ENCODE measurements at places on chromosomes 6 and 20.

DNA sequence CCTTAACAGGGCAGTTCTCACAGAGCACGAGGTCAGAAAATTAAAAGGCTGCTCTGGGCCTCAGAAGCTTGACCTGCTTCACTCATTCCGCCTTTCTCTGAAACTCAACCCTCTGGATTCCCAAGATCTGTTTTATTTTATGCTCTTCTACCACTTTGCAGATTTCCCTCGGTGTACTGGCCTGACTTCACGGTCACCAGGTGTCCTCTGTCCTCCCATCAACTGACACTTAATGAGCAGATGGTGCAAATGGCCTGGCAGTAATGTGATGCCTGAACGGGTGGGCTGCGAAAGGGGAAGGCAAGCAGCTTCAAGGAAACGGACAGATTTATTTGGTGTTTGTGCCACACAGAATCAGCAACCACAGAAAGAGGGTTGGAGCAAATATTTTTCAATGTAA is 169.7 kb upstream of the TFAP2D start:
- DNase-seq = no peak

DNA sequence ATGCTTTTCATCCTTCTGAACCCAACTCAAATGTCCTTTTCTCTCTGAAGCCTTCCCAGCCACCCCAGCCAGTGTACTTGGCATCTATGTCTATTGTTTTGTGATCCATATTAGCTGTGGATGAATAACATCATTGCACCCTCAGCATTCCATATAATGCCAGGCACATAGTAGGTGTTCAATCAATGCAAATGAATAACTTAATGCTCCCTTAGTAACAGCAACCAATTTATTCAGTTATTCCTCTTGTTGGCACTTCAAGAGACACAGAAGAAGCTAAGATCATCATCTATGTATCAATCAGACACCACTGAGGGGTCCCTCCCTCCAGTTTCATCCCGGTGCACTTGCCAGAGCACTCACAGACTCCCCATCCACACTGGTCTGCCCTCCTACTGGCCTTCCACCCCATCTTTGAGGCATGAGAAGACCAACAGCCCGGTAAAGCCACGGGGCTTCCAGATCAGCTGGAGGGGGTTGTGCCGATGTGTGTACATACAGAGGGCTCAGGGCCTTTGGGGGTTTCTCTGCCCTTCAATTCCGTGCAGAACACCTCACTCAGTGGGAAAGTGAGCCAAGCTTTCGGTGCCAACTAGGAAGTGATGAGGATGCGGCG is 2.4 kb upstream of the TAF8 start:
- DNase-seq = no peak

GRCh38 chr6:169623975-169624374 is 77.9 kb downstream of the WDR27 start:
- no peak for DNase-seq

DNA sequence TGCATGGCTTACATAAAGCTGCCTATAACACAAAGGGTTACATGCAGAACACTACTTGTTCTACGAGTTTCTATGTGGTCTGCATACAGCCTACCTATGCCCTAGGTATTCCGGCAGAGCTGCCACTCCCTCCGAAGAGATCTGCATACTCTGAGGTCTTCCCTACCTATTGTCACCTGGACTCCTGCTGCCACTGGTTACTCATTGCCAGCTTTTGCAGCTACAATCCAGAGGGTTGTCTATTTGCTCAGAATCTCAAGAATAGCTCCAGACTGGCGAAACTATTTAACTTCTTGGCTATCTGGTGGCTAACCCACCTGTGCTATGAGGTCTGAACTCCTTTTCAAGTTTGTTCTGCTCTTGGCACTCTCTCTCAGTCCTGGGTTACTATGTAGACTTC is 323.3 kb downstream of the BMP2 start:
- no peak for DNase-seq

GRCh38 chr6:82227770-82228169 is 19.8 kb downstream of the IBTK start:
- DNase-seq = no peak

GRCh38 chr20:38181207-38181801 is 16.2 kb upstream of the TGM2 start:
- DNase-seq = no peak

GRCh38 chr20:23643659-23644058 is 5.9 kb upstream of the CST3 start:
- no peak for DNase-seq

GRCh38 chr6:36204068-36204753 is 7.7 kb downstream of the BRPF3 start:
- no peak for DNase-seq

DNA sequence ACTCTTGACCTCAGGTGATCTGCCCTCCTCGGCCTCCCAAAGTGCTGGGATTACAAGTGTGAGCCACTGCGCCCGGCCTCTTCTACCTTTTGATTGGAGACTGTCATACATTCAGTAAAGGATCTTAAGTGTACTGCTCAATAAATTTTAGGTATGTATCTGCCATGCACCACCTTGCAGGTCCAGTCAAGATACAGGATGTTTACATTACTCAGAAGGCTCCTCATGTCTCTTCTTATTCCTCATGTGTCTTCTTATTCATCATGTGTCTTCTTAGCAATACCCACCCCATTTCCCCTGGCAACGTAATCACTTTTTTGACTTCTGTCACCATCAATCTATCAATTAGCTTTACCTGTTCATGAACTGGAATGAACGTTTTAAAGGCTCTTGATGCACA is 7.9 kb downstream of the MEA1 start:
- DNase-seq = no peak

GRCh38 chr6:119200512-119201175 is 122.2 kb upstream of the FAM184A start:
- no peak for DNase-seq

GRCh38 chr20:63241272-63241671 is 5.6 kb downstream of the BIRC7 start:
- DNase-seq = no peak

Data from HFF-Myc (cell line).